ENCODE measurements at places on chromosomes 3 and 15. TPM values are rescaled to one million over a fixed set of nuclear protein-coding genes. Genes with fewer than 3 reads are reported as not detected.

ROPN1 gene
- total RNA-seq = not detected

- H3K27me3 ChIP-seq = no peaks in the 10 kb centered on the region
- no peak overlapping the region for H3K27ac ChIP-seq
- no peaks in the 10 kb centered on the region for H3K4me1 ChIP-seq
- H3K36me3 ChIP-seq = no peaks in the 10 kb centered on the region
- no peak for DNase-seq
These were observed 303.0 kb downstream of the PLOD2 start for GRCh38 chr3:145857956-145858355.

PIGZ gene
- 0.13 TPM for total RNA-seq

DNA sequence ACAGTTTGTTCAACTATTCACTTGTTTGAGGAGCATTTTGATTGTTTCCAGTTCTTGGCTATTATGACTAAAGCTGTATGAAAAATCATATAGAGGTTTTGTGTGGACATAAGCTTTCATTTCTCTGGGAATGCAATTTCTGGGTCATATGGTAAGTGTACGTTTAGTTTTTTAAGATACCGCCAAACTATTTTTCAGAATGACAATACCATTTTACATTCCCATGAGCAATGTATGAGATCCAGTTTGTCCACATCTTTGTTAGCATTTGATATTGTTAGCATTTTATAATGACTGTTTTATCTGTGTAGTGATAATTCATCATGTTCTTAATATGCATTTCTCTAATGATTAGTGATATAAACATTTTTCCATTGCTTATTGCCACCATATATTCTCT, 258.7 kb upstream of the CTNNB1 start:
- no peaks in the 10 kb centered on the region for H3K27me3 ChIP-seq
- DNase-seq = no peak
- H3K36me3 ChIP-seq = no peaks in the 10 kb centered on the region
- H3K4me1 ChIP-seq = no peaks in the 10 kb centered on the region
- no peak overlapping the region for H3K27ac ChIP-seq
- no peak overlapping the region for H3K4me3 ChIP-seq

- H3K36me3 ChIP-seq = no peaks in the 10 kb centered on the region
- no peak overlapping the region for H3K4me3 ChIP-seq
- DNase-seq = no peak
- no peak overlapping the region for H3K27ac ChIP-seq
These were observed 161.9 kb downstream of the WNT7A start for GRCh38 chr3:13718000-13718399.

GRCh38 chr3:59040902-59041301, 8.9 kb downstream of the CFAP20DC start:
- H3K27me3 ChIP-seq = no peaks in the 10 kb centered on the region
- no peak for DNase-seq
- no peaks in the 10 kb centered on the region for H3K36me3 ChIP-seq
- no peak overlapping the region for H3K4me3 ChIP-seq
- no peaks in the 10 kb centered on the region for H3K4me1 ChIP-seq

GRCh38 chr15:65796610-65797078, 4.6 kb upstream of the DENND4A start:
- no peak overlapping the region for H3K27ac ChIP-seq
- no peaks in the 10 kb centered on the region for H3K36me3 ChIP-seq
- no peaks in the 10 kb centered on the region for H3K27me3 ChIP-seq
- peaks cover 11% of the 10 kb centered on the region for H3K4me1 ChIP-seq

GRCh38 chr3:126267169-126267975, 87.0 kb upstream of the ALDH1L1 start:
- H3K4me1 ChIP-seq = peaks cover 45% of the 10 kb centered on the region
- H3K27me3 ChIP-seq = no peaks in the 10 kb centered on the region
- H3K36me3 ChIP-seq = no peaks in the 10 kb centered on the region
- H3K4me3 ChIP-seq = peak overlapping the region; percentile 28

- peaks cover 2% of the 10 kb centered on the region for H3K27me3 ChIP-seq
- no peak overlapping the region for H3K4me3 ChIP-seq
- DNase-seq = no peak
- no peak overlapping the region for H3K27ac ChIP-seq
- H3K4me1 ChIP-seq = peaks cover 11% of the 10 kb centered on the region
These were observed 4.0 kb downstream of the CLRN1 start for GRCh38 chr3:150968341-150969035.

DNA sequence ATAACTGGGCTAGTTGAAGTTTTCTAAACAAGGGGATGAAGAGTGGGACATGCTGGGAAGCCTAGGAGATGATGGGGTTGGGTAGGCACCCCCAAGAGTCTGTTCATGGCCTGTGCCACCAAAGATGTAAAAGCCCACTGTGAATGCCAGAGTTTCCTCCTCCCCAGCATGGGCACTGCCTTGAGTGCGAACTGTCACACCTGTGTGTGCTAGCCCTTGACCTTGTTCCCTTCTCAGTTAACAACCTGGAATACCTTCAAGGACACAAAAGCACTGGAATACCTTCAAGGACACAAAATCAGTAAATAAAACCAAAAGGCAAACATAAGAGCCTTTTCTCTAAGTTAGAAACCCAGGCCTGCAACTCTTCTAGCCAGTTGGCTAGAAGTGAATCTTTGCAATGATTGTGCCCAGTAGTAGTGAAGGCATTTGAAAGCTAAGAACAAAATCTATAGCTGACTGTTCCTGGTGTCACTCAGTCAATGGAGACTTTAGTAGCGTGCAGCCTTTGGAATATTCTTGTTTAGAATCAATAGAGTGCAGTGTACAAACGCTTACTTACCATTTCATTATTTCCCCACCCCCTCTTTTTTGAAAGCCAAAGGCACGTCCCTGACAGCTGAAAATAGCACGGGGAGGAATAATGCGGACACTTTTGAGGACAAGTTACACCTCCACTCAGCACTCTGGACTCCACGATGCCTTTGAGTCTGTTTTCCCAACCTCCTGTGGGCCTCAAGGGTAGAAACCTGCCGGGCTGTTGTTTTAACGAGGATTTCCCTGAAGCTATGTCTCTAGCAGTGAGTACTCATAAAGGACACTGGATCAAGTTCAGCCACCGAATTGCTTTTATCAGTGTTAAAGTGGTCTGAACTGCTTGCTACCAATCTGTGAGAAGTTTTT, 24.2 kb downstream of the PSMD6 start:
- DNase-seq = no peak
- H3K36me3 ChIP-seq = peaks cover 67% of the 10 kb centered on the region
- H3K27ac ChIP-seq = no peak overlapping the region
- no peaks in the 10 kb centered on the region for H3K27me3 ChIP-seq

PLA2G4D gene
- total RNA-seq = not detected

ZFAND6 gene
- total RNA-seq = 124 TPM

GRCh38 chr3:118991775-118992174, 42.9 kb downstream of the IGSF11 start:
- H3K27ac ChIP-seq = no peak overlapping the region
- no peak overlapping the region for H3K4me3 ChIP-seq
- H3K36me3 ChIP-seq = no peaks in the 10 kb centered on the region
- no peaks in the 10 kb centered on the region for H3K27me3 ChIP-seq
- no peak for DNase-seq

- H3K36me3 ChIP-seq = no peaks in the 10 kb centered on the region
- no peak for DNase-seq
- H3K4me1 ChIP-seq = no peaks in the 10 kb centered on the region
- no peak overlapping the region for H3K4me3 ChIP-seq
These were observed 209.9 kb upstream of the SLC2A2 start for GRCh38 chr3:171236265-171237008.

DNA sequence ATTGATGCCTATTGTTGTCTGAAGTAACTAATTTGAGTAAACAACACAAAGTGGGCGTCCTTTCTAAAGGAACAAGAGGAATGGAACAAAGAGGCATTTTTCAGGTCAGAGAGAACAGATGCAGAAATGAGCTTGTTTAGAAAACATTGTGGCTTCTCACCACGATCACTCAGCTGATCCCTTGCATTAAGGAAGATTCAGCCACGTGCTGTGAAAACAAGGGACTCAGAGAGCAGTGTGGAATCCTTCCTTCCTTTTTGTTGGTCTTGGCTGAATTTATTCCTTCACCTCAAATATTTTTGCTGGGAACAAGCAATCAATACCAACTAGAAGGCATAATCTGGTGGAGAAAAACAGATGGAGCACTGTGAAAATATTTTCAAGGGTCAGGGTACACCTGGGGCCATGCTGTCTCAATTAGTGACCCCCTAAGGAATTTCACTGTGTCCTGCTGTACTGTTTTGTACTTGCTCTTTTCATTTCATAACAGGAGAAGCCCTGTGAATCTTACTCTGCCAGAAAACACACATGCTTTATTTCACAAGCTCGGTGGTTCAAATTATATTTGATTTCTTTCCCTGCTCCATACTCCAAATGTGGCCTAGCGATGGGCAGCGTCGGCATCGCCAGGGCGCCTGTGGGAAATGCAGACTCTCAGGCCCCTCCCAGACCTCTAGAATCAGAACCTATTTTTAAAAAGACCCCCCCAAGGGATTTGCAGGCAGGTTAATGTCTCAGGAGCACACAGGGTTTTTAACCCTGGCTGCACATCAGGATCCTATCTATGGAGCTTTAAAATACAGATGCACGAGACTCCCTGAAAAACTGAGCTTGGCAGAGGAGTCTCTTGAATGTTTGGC, 11.6 kb upstream of the SLC6A20 start:
- no peaks in the 10 kb centered on the region for H3K36me3 ChIP-seq
- 0 out of 2 replicates have a peak, but pooled peaks cover 7% of the 10 kb centered on the region for H3K27me3 ChIP-seq
- no peak for DNase-seq
- no peak overlapping the region for H3K4me3 ChIP-seq
- H3K27ac ChIP-seq = no peak overlapping the region

- H3K27ac ChIP-seq = no peak overlapping the region
- peaks cover 31% of the 10 kb centered on the region for H3K4me1 ChIP-seq
- peaks cover 4% of the 10 kb centered on the region for H3K36me3 ChIP-seq
- no peak for DNase-seq
These were observed 61.4 kb downstream of the SH3BP5 start for GRCh38 chr3:15271030-15271429.

CCDC71 gene
- 24.7 TPM for total RNA-seq

- peaks cover 6% of the 10 kb centered on the region for H3K36me3 ChIP-seq
- H3K4me1 ChIP-seq = no peaks in the 10 kb centered on the region
- H3K27ac ChIP-seq = no peak overlapping the region
- no peak for DNase-seq
- H3K27me3 ChIP-seq = no peaks in the 10 kb centered on the region
These were observed 118.7 kb downstream of the PDE8A start for GRCh38 chr15:85100186-85100937.

DNA sequence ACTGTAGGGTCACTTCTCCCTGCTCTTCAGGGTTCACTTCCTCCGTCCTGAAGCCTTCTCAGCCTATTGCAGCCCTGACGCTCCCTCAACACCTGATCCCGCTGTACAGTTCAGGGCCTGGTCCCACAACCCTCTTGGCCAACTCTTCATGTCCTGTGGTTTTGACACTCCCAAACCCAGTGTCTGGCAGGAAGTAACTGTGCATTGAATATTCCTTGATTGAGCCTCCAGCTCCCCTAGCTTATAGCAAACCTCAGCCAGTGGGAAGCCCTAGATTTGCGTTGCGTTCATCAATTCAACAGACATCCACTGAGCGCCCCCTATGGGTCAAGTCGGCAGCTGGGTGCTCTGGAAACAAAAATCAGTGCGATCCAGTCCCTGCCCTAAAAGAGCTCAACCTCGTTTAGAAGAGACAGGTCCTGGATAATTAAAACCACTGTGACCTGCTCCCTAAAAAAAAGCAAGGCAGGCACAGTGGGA, 13.5 kb downstream of the UBAP1L start:
- H3K4me1 ChIP-seq = peaks cover 30% of the 10 kb centered on the region
- no peaks in the 10 kb centered on the region for H3K27me3 ChIP-seq
- peaks cover 61% of the 10 kb centered on the region for H3K36me3 ChIP-seq
- DNase-seq = peak; percentile 84
- no peak overlapping the region for H3K4me3 ChIP-seq

LRRC2 gene
- 2.8 TPM for total RNA-seq

DNA sequence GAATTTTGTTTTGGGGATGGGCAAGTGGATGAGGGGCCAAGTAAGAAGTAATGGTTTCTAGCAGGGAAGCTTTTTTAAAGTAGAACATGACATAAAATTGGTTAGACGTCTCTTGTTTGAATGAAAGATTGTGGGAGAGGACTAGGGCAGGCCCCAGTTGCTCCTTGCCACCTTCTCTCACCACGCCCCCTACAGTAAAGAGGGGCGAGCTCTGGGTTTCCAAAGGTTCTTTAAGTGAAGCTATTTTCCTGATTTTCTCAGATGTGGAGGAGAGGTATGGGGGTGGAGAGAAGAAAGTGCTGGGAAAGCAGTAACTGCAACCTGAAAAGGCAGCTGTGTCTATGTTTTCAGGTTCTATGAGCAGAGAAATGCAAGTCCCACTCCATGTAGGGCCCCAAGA, 32.6 kb upstream of the SKIL start:
- no peak overlapping the region for H3K4me3 ChIP-seq
- H3K27me3 ChIP-seq = no peaks in the 10 kb centered on the region
- H3K4me1 ChIP-seq = peaks cover 20% of the 10 kb centered on the region
- no peak for DNase-seq
- H3K36me3 ChIP-seq = no peaks in the 10 kb centered on the region
- H3K27ac ChIP-seq = no peak overlapping the region

- no peak for DNase-seq
- H3K36me3 ChIP-seq = no peaks in the 10 kb centered on the region
- H3K4me3 ChIP-seq = no peak overlapping the region
These were observed 166.9 kb downstream of the SUCNR1 start for GRCh38 chr3:152040319-152040718.

DNA sequence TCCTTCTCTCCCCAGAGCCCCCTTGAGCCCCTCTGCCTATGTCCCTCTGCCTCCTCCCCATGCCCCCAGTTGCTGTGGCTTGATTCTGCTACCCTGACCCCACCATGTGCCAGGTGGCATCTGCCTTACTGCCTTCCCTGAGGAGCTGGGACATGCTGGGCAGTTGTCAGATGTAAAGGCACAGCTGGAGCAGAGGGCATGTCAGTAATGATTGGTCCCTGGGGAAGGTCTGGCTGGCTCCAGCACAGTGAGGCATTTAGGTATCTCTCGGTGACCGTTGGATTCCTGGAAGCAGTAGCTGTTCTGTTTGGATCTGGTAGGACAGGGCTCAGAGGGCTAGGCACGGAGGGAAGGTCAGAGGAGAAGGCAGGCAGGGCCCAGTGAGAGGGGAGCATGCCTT, 3.5 kb upstream of the PPCDC start:
- no peaks in the 10 kb centered on the region for H3K4me1 ChIP-seq
- no peak overlapping the region for H3K27ac ChIP-seq
- DNase-seq = no peak
- no peaks in the 10 kb centered on the region for H3K27me3 ChIP-seq
- no peaks in the 10 kb centered on the region for H3K36me3 ChIP-seq

DNA sequence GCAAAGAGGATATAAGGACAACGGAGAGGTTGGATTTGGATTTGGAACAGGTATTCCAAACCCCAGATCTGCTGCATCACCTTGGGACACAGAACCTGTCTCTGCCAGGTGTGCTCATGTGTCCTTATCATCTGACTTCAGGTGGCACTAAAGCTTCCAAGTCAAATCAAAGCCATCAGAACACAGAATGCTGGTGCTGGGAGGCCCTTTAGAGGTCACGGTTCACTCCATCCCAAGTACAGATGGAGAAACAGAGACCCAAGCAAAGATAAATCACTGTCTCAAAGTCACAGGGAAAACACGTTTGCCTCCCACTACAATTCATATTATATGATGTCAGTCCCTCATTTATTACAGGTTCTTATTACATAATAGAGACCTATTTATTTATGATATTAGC, 72.8 kb downstream of the HES1 start:
- no peaks in the 10 kb centered on the region for H3K27me3 ChIP-seq
- H3K4me3 ChIP-seq = no peak overlapping the region
- no peak for DNase-seq
- peaks cover 10% of the 10 kb centered on the region for H3K4me1 ChIP-seq
- H3K27ac ChIP-seq = no peak overlapping the region
- no peaks in the 10 kb centered on the region for H3K36me3 ChIP-seq

GRCh38 chr3:44960387-44961026, 15.5 kb downstream of the ZDHHC3 start:
- peaks cover 13% of the 10 kb centered on the region for H3K4me1 ChIP-seq
- H3K27ac ChIP-seq = no peak overlapping the region
- no peak for DNase-seq
- H3K36me3 ChIP-seq = no peaks in the 10 kb centered on the region
- no peaks in the 10 kb centered on the region for H3K27me3 ChIP-seq
- no peak overlapping the region for H3K4me3 ChIP-seq

Measured in SJSA1 (cell line).